ENCODE measurements at places on chromosomes 1 and 21. TPM values are rescaled to one million over a fixed set of nuclear protein-coding genes. Genes with fewer than 3 reads are reported as not detected.

- no peak for DNase-seq
These were observed 89.8 kb upstream of the KCNE2 start for GRCh38 chr21:34274001-34274400.

DNA sequence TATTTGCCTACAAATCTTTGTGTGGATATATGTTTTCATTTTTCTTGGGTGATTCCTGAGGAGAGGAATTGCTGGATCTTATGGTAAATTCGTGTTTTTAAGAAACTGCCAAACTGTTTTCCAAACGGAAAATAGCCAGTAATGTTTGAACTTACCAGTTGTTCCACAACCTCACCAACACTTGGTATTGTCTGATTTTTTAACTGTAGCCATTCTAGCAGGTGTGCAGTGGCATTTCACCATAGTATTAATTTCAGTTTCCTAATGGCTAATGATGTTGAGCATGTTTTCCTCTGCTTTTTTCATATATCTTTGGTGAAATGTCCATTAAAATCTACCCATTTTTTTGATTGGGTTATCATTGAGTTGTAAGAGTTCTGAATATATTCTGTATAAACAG is 56.6 kb downstream of the RPS6KC1 start:
- DNase-seq, result no peak

- no peak for DNase-seq
These were observed 532.2 kb downstream of the MATN1 start for GRCh38 chr1:30191154-30191702.

Gene F13B
- not detected for total RNA-seq

Gene CFAP45
- 0.57 TPM for total RNA-seq

- DNase-seq, result no peak
These were observed 885 bp downstream of the OR2T10 start for GRCh38 chr1:248596615-248597014.

Gene CRP
- total RNA-seq, result not detected

DNA sequence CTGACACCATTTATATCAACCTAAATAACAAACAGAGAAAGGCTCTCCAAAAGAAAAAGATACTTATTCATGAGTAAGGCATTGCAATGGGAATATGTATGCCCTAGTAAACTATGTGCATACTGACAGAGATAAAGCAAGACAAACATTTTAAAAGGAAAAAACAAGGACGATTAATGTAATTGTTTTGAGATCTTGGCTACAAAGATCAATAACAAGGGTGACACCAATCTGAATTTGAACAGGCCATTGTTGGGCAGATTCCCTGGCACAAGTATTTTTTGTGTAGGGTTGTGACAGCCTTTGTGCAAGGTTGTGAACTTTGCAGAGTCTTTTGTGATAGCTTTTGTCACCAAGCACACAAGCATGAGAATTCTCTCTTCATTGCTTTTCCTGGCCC is 85.3 kb downstream of the EDEM3 start:
- no peak for DNase-seq

DNA sequence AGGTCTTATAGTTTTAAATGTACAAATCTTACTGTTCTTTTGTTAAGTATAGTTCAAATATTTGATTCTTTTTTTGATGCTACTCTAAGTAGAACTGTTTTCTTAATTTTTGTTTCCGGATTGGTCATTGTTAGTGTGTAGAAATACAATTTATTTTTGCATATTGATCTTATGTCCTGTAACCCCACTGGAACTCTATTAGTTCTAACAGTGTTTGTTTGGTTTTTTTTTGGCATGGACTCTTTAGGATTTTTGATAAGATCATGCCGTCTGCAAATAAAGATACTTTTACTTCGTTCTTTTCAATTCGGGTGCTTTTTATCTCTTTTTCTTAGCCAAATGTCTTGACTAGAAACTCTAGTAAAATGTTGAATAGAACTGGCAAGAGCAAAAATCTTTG is 26.5 kb downstream of the GDAP2 start:
- no peak for DNase-seq

Gene ST6GALNAC3
- 9.0 TPM for total RNA-seq

- DNase-seq, result peak; percentile 29
These were observed 6.6 kb upstream of the TMEM52 start for GRCh38 chr1:1925437-1926345.

Gene ETV3L
- total RNA-seq, result not detected

Gene TINAGL1
- 148 TPM for total RNA-seq

Gene ZNF697
- total RNA-seq, result 7.8 TPM

Gene PDE9A
- 167 TPM for total RNA-seq
